ENCODE measurements at places on chromosomes 7 and 10.
A peak's percentile ranks its signal among the peaks of the same experiment; 100 is the strongest.

GRCh38 chr10:75104842-75105241, 6.6 kb upstream of the SAMD8 start:
- DNase-seq = no peak

DNA sequence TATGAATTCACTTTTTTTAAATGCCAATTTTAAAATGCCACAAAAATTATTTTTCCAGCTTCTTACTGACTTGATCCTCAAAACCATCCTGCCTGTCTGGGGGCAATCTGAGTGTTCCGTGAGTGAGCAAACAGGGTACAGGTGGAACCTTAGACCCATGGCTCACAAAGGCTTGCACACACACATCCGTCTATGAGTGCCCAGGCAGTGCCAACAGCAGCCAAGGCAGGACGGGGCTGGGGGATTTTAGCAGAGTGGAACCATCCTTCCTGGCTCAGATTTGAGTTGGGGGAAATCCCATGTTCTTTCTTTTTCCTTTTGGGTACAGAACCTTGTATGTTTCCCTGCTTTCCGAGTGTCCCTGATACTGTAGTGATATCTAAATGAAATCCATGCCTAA, 377.7 kb upstream of the MGMT start:
- no peak for DNase-seq

- no peak for DNase-seq
Observed at GRCh38 chr7:77566421-77566820, 29.3 kb downstream of the PTPN12 start.

DNA sequence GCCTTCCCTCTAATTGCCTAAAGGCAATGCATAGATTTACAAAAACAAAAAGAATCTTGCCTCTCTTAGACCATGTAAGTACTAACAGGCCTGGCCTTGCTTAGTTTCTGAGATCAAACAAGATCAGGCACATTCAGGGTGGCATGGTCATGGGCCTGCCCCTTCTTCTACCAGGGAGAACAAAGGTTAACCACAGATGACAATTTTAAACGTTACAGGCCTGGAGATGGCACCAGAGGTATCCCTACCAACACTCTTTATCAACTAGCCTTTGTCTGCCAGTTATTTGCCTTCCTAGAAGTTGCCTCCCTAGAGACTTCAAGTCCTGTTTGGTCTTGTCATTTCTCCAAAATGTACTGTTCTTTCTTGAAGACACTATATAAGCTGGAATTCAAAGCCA, 252.6 kb downstream of the DOCK4 start:
- DNase-seq = peak; percentile 32

DNA sequence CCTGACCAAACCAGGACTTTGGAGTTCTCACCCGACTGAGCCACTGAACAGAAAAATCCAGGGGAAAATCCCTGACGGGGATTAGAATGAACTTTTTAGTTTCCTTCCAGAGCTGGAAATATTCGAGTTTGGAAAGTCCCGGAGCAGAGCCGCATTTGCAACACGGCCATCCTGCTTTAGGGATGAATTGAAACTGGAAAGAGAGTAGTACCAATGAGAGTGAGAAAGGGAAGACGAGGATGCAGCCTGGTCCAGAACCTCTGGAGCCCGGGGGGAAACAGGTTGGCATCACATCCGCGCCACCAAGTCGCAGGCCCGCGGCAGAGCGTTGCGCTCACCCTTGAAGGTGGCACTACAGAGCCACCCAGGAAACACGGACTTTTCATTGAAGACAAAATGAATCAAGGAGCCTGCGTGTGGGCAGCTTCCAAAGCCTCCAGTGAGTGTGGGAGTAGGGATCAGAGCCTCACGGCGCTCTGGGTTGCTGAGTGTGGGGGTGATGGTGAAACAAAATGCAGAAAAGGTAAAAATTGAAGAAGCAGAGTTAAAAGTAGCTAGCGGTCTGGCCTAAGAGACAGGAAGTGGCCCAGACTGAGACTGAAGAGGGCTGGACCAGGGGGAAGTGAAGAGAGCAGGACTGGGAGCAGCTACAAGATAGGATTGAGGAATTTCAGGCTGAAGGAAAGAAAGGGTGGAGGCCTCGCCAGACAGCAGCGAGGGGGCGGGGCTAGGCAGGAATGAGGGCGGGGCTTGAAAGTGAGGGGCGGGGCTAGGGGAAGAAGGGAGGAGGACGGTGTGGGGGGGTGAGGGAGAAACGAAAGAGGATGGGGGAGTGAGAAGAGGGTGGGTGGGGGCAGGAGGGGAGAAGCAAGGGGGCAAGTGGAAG, 1.8 kb downstream of the SMURF1 start:
- peak; percentile 61 for DNase-seq

GRCh38 chr10:78706726-78707540, 361.8 kb upstream of the ZMIZ1 start:
- no peak for DNase-seq

DNA sequence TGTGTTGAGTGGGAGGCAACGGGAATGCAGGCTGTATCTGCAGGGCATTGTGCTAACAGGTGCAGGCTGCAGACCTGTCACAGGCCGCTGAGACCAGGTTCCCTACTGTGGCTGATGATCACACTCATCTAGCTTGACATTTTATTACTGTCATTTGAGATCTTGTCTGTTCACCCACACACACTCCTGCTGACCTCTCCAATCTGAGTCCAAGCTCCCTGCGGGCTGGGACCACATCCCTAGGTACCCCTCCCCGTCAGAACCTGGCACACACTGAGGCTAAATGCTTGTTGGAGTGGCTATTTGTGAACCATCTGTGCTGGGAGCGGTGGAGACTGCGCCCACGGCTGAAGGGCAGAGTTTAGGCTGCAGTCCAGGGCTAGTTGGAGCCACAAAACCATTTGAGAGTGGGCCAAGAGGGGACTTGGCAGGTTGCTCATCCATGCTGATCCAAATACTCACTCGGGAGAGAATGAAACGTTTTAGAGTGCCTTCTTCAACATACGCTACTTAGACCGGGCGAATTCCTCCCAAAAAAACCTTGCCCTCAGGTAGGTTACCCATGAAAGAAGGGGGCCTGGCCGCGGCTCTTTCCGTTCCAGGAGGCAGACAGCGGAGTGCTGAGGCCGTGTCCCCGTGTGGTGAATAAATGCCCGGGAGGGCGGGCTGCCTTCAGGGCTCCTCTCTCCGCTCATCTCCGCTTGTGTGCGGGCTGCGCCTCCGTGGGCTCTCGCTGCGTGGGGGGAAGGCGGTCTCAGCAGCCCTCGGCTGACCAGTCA, 164.4 kb downstream of the RGS10 start:
- no peak for DNase-seq

DNA sequence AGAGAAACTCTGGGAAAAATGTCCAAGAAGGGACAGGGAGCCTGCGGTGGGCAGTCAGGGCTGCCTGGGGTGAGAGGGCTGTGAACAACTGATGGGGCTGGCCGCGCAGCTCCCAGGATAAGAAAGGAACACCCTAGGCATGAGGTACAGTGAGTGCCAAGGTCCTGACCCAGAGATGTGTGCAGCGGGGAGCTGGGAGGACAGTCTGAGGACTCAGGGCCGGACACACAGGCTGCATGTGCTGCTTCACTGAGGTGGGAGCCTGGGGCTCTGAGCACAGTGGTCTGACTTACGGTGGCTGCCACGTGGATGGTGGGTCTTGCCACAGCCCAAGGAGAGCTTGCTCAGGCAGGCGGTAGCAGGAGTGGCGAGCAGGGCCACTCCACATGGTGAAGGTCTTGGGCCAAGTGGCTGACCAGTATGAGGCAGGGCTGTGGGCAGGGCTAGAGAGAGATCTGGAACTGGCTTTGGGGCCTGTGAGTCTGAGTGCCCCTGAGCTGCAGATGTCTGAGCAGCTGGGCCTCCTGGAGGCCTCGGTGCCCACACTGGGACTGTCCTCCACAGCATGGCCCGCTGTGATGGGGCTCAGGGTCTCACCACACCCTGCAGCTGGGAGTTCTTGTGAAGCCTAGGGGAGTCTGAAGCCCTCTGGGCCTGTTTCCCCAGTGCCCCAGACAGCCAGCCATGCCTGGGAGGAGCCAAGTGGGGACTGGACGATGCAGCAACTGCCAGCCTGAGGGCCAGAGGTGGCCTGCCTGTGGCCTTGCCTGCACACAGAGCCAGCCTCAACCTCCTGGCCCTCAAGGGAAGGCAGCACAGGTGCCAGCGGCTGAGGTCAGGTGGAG, 60.3 kb downstream of the RASGEF1A start:
- DNase-seq = no peak

GRCh38 chr7:69803699-69804516, 205.6 kb downstream of the AUTS2 start:
- DNase-seq = no peak

DNA sequence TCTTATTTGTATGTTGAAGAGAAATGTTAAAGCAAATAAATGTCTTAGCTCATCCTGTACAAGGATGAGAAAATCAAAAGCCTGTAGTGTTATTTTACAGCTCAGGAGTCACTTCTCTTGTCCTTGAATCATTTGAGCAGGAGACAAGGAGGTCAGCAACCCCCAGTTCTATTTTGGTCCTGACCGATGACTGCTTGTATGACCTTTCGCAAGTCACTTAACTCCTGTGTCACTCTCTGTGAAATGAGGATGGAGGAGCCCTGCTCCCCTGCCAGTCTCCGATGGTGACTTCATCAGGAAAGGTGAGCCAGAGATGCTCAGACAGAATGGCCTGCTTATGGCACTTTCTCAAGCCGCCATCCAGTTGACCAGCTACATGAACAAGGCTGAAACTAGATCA, 101.0 kb downstream of the CELF2 start:
- no peak for DNase-seq

- no peak for DNase-seq
Observed at GRCh38 chr7:74087791-74088453, 4.3 kb downstream of the LIMK1 start.

GRCh38 chr7:158369866-158370265, 217.8 kb downstream of the PTPRN2 start:
- DNase-seq = no peak

- DNase-seq = no peak
Observed at GRCh38 chr10:125141150-125141859, 19.1 kb downstream of the CTBP2 start.

- DNase-seq = no peak
Observed at GRCh38 chr10:50909334-50910014, 24.0 kb upstream of the A1CF start.

GRCh38 chr7:121938429-121938996, 65.6 kb downstream of the PTPRZ1 start:
- no peak for DNase-seq

DNA sequence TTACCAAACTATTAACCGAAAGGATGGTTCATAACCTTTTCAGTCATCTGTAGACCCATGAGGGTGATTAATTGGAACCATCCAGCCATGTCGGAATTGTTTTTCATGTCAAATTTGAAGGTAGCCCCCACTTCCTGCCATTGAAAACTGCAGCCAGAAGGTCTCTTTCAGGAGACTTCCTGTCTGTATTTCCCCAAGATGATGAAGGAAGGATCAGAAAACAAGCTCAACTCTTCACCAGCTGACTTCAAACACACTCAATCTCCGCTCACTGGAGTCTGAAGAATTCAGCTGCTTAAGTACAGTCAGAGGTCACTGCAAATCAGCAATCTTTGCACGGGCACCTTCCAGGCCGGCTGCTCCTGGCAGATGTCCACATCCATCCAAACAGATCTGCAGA, 291.7 kb upstream of the NPVF start:
- DNase-seq = no peak

GRCh38 chr7:27771111-27771510, 31.1 kb downstream of the TAX1BP1 start:
- DNase-seq = no peak

GRCh38 chr7:149826344-149827088, 11.7 kb upstream of the ZNF862 start:
- no peak for DNase-seq

GRCh38 chr10:20744821-20745220, 152.3 kb downstream of the NEBL start:
- DNase-seq = no peak

GRCh38 chr7:4693749-4694148, 11.7 kb downstream of the FOXK1 start:
- DNase-seq = no peak

DNA sequence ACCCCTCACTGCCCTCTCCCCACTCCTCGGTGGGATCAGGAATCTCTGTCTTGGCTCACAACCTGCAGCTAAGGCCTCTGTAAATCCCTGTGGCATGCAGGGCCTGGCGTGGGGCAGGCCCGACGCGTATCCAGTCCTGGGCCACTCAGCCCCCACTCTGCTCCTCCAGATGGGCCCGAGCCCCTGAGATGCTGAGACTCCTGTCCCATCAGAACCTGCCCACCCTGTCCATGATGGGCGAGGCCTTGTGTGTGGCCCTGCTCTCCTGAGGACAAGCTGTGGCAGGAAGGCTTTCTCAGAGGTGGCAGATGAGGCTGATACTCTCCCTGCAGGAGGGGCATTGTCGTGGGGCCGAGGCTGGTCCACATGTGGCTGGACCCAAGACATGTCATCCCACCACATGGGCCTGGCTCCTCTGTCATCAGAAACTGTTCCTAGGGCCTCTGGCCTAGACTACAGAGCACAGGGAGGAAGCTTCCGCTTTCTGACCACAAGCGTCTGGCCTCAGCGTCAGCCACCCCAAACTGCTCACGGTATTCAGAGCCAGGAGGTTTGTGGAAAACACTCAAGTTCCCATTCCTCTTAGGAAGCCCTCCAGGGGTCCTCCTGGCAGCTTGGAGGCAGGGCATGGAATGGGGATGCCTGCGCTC, 6.0 kb downstream of the ALOX5 start:
- DNase-seq = no peak

- DNase-seq = no peak
Observed at GRCh38 chr10:98312822-98313221, 44.8 kb upstream of the LOXL4 start.

DNA sequence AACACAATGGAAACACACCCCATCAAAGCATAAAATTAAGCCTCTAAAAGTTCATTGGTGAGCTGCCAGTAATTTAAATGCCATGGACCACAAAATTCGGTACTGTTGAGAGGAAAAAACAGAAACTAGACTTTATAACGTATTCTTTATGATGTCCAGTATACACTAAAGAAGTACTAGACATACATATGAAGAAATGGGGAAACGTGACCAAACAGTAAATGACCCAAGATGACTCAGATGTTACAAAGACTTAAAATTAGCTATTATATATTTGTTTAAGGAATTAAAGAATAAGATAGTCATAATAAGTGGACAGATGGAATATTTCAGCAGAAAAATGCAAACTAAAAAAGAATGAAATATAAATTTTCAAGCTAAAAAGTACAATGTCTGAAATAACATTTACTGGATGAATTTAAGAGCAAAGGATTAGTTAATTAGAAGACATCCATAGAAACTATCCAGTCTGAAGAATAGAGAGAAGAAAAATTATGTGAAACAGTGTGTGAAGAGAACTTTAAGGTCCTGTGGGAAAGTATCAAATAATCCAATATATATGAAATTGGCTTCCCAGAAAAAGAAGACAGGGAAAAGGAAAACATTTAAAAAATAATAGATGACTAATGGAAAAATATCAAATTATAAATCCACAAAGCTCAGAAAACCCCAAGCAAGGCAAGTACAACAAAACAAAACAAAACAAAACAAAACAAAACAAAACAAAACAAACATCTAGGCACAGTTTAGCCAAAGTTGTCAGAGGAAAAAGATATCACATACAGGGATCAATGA, 69.4 kb downstream of the SAMD9 start:
- DNase-seq = no peak

- no peak for DNase-seq
Observed at GRCh38 chr7:111027396-111027795, 63.5 kb upstream of the LRRN3 start.

GRCh38 chr7:116736927-116737715, 65.1 kb downstream of the MET start:
- DNase-seq = no peak

GRCh38 chr7:135233570-135233969, at the start of gene STRA8:
STRA8 (plus strand) TSS chr7:135233838; CDS start chr7:135240525, 6,687 bp downstream.
- DNase-seq = no peak

GRCh38 chr10:101894266-101894665, 50.7 kb upstream of the KCNIP2 start:
- DNase-seq = no peak

Measured in D341Med (cell line).